Fibroblast of lung (primary cell): ENCODE measurements at places on chromosomes 6 and 20. TPM values are rescaled to one million over a fixed set of nuclear protein-coding genes. Genes with fewer than 3 reads are reported as not detected.

Gene RNF39
- not detected in 2 replicates for polyA plus RNA-seq

GRCh38 chr6:56291302-56291917 lies 44.0 kb upstream of the COL21A1 start:
- peak; percentile 27 for DNase-seq

DNA sequence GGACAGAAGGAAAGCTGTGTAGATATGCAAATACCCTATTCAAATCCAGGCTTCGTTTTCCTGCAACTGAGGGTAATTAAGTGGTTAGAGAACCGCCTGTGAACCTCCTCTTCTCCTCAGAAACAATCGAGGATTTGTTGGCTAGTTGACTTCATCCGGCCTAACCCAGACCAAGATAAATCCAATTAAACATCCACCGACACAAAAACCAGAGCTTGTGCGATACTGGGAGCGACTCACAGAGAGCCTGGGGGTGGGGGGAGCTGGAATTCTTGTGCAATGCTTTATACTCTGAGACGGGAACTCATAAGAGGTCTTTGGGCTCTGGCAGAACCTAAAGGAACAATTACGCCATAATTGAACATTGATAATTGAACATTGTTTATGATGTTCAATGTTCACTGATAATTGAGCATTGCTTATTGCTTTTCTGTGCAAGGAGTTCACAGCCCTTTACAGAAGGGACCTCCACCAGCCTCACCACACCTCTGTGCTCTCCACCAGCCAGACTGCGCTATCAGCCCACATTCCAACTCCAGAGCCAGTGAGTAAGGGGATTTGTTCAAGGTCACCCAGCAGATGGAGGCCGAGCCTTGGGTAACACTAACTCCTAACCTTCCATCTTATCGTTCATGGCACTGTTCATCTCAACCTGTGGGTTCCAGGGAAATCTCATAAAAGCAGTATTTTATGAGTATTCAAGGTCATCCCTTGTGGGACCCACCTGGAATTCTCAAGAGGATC lies 429.6 kb upstream of the JARID2 start:
- no peak for DNase-seq

DNA sequence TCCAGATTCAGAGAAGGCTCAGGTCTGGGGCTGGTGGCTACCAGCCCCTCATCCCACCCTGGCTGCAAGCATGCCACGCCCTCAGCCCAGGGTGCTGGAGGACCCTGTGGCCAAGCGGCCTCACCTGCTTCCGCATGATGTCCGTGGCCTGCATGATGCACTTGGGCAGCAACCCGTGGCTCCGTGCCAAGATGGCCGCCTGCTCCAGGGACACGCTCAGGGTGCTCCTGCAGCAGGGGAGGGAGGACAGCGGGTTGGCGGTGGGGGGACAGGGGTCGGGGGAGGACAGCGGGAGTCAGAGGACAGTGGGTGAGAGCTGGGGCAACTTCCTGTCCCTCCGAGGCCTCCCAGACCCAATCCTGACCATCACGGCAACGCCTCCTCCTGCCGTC lies 200.1 kb downstream of the PREX1 start:
- DNase-seq, result no peak

DNA sequence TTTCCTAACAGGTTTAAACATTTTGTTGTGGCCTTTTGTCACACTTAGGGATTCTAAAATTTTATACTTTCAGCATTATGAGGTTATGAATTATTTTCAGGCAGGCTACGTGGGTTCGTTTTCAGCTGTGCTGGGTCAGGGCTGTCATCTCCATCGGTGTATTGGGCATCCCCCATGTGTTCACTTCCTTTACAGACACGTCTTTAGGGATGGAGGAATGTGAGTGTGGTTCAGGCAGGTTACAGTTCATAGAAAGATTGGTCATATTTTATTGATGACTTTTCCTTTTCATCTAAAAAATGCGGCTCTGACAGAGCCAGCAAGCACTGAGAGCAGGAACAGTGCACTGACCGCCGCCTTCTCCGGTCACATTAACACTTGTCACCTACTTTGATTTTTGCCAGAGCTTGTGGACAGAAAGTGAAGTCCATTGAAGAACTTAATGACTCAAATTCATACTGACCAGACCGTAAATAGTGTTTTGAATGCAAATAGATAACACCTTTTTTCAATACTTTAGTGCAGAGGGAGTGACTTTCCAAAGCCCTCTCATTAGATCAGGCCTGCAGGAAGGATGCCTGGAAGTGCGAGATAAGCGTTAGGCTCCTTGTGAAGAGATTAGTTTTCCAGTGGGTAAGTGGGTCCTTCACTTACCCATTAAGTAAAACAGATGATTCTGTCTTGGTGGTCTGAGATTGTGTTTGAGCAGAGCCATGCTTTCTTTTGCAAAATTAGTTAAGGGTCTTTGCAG lies 113.1 kb downstream of the TIAM2 start:
- no peak for DNase-seq

DNA sequence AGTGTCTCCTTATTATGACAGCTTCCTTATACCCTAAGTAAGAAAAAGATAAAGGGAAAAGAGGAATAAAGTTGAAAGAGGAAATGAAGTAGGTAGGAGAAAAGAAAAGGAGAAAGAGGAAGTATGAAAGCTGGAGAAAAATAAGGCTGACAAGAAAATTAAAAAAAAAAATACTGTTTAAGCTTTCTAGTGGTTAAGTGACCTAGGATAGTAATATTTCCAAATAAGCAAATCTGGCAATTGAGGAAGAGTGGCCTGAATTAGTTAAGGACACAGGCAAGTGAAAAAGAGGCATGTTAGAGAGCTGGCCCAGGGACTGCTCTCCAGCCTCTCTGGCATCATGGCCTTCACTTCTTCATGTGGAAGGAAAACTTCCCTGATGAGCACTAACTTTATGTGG lies 76.5 kb upstream of the ADGRF1 start:
- no peak for DNase-seq

DNA sequence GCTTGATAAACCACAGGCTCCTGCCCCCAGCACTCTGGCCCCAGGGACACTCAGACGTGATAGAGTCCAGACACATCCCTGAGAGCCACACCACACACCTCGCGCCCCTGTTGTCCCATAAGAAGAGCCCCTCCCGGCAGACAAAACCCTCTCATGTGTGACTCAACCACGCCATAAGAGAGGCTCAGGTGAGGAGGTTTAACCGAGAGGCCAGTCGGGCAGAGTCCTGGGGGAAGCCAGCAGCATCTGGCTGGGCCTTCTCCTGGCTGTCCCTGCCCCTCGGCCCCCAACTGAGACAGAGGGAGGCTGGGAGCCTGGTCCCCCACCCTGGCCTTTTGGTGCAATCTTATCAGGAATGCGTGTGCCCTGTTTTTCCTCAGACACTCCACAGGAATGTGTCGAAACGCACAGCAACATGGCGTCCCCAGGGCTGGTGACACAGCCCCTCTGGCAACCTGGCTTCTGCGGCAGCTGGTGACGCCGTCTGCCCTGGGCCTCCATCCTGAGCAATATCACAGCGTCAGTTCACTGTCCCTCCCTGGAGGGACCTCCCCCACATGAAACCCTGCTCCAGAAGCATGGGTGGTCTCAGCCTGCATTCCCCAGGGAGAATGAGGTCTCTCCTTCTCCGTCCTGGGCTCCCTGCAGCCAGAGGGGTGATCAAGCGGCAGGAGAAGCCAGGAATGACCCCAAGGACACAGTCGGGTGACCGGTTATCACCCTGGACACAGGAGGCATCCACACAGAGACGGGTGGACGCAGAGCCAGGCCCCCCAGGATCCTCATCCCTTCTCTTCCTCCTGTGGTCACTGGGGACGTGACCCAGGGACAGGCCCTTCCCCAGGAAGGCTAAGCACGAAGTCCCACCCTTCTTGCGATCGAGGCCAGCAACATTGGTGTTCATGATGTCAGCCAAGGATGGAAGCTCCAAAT lies 156.6 kb upstream of the AFDN start:
- no peak for DNase-seq

GRCh38 chr20:43492101-43492500 lies 15.4 kb upstream of the L3MBTL1 start:
- DNase-seq, result peak; percentile 28

Gene HECA
- polyA plus RNA-seq, result 6.5 and 13.0 TPM in 2 replicates
